ENCODE measurements at places on chromosomes 7 and 10.

DNA sequence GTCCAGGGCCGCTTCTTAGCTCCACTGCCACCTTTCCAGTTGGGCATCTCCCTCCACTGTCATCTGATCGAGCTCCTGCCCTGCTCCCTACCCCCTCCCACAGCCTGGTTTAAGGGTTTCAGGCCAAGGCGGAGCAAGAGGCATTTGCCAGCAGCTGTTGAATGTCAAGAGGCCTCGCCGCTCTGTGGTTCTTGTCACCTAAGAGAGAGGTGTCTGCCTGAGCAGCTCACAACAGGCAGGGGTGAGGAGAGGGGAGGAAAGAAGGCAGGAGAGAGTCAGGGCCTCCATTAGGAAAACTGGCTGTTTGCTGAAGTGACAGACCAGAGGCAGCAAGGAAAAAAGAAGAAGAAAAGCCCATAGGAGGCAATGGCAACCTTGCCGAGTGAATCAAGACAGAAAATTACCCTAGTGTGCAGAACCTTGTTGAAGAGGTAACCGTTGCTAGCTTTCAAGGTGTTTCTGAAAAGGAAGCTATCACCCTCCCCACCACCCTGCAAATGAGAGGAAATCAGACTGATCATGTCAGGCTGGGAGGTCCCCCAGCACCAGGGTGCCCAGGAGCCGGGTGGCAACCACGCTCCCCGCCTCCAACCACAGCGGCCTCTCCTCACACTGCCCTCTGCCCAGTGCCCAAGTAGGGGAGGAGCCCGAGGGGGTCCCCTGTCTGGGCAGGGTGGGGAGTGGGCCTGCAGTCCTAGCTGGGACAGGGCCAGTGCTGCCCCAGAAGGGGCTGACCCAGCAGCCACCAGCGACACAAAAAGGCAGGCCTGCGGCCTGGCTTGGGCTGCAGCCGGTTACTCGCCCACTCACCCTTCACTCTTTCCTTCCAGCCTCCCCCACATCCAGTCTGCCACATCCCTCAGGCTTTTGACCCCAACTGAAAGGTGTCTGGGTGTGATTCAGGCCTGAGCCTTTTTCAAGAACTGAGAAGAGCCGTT is 7.1 kb downstream of the GATA3 start:
- no peak for DNase-seq

- no peak for DNase-seq
These were observed 756.1 kb downstream of the GRID1 start for GRCh38 chr10:85610381-85611092.

DNA sequence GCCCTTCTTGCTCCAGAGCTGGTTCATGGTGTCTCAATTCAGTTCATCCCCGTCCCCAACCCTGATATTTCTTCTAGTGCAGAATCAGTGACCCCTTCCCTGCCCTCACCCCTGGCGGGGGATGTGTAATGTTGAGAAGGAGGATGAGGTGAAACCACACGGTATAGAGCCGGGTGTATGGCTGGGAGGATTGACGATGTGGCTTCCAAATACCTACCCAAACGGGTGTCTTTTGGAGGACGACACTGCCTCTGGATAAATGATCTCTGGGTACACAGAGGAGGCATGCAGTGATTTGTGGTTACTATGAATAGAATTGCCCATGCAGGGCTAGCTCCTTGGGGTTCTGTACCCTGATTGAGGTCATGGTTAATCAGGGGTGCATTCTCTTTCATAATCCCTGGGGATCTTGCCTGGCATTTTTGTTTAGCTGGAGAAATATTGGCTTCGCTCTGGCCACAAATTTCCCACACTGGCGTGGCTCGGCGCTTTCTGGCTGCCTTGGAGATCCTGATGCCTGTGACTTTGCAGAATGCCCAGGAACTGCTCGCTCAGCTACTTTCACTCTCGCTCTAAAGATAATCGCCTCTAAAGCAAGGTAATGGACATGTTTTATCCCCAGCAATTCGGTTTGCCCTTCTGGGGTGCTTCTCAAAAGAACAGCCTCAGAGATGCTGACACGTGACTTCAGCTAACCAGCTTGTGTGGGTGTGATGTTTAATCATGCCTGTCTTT is 89.2 kb downstream of the RBM20 start:
- DNase-seq, result no peak

DNA sequence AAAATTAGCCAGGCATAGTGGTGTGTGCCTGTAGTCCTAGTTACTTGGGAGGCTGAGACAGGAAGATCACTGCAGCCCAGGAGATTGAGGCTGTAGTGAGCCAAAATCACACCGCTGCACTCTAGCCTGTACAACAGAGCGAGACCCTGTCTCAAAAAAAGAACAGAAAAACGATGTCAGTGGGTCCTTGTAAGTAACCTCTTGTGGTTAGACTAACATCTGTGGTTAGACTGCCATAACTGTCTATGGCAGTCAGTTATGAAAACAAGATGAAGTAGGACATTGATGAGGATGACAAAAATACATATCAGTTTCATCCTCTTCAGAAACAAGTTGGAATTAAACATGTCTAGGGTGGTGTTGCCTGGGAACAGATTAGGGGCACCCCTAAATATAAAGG is 53.3 kb downstream of the AKAP9 start:
- DNase-seq, result no peak

DNA sequence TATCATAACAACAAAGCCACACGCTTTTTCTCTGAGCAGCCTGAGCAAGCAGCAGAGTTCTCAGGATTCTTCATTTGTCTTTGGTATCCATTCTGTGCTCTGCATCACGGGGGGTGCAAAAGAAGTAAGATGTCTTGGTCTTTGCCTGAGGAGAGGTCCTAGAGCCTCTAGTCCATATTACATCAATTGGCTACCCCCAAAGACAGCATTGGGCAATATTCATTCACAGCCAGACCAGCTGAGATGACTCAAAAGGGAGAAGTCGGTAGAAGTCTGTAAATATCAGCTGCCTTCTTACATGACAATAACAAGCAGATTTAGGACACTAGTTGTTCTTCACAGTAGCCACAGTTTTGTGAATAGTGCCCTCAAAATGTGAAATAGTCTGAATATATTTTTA is 66.6 kb downstream of the FZD1 start:
- DNase-seq, result no peak

- DNase-seq, result no peak
These were observed 178.5 kb downstream of the TCF7L2 start for GRCh38 chr10:113128450-113129070.

DNA sequence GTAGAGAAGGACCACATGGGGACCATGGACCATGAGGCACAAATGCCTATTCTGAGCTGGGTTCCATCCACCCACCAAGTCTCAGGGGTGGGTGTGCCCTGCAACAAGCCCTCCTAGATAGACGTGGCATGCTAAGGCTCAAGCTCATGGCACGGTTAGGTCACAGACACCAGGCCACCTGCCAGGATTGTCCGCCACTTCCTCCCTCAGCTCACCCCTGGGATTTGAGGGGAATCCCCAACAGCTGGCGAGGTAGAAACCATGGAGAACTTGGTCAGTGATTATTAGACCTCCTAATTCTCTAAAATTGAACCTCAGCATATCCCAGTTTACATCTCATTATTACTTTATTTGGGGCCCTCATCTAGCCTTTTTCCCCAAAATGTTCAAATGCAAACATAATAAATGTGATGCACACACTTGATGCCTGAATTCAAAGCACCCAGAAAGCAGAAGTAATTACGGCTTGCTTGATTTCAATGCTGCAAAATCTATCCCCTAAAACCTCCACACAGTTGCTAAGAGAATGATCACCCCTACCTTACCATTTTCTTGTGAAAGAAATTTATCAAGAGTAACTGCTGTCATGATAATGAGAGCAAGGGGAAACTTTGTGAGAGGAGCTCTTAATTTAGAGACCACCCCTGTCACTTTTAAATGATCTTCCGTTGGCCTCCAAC is 366.6 kb upstream of the PFKP start:
- DNase-seq, result no peak

DNA sequence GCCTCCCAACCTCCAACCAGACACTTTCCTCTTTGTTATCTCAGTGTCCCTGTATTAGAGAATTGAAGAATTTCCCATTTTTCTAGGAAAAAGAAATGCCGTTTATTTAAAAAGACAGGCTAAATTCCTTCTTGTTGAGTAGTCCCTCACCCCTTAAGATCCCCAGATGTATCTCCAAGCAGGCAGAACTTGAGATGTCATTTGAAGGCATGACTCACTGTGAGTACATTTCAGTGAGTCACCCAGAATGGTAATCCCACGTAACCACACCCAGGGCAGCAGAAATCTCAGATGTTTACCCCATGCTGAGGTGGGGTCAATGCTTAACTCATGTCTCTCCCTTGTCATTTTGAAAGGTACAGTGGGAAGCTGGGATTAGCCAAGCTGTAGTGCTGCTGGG is 4.4 kb downstream of the ZNF655 start:
- no peak for DNase-seq
